Activated CD4-positive, alpha-beta T cell treated with anti-CD3 and anti-CD28 coated beads, Interleukin-2, amount 10 ng/mL, durations not matched to agents 24 days and 14 days (primary cell): ENCODE measurements at places on chromosomes 3 and 15. TPM values are rescaled to one million over a fixed set of nuclear protein-coding genes. Genes with fewer than 3 reads are reported as not detected.

- H3K27me3 ChIP-seq, result peaks cover 50% of the 10 kb centered on the region
- H3K27ac ChIP-seq, result no peak overlapping the region
- DNase-seq, result peak; percentile 4
- no peaks in the 10 kb centered on the region for H3K4me1 ChIP-seq
These were observed 19.2 kb downstream of the SOX2 start for GRCh38 chr3:181730934-181731333.

- no peak overlapping the region for H3K27ac ChIP-seq
- no peaks in the 10 kb centered on the region for H3K36me3 ChIP-seq
- no peak overlapping the region for H3K4me3 ChIP-seq
These were observed 25.8 kb downstream of the LRRK1 start for GRCh38 chr15:100944986-100945385.

DNA sequence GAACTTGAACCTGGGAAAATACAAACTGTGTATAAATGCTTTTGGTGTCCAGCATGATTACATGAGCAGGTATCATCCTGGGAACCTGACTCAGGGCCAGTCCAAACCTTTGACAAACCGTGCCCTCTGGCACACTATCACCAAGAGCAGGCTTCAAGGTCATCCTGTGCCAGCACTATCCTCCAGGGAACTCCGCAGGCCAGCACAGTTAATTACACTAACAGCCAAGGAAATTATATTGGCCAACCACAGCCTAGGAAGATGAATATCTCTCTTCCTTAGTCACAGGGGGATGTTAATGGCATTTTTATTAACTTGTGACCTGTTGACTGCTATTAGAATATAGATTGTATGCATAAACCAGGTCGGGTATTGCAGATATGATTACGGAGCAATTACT, 262.0 kb downstream of the TUSC7 start:
- no peaks in the 10 kb centered on the region for H3K36me3 ChIP-seq
- no peak overlapping the region for H3K27ac ChIP-seq
- no peaks in the 10 kb centered on the region for H3K4me1 ChIP-seq
- no peak for DNase-seq
- no peaks in the 10 kb centered on the region for H3K27me3 ChIP-seq

GRCh38 chr15:80660119-80660518, 35.0 kb upstream of the ABHD17C start:
- H3K4me3 ChIP-seq, result no peak overlapping the region
- peaks cover 12% of the 10 kb centered on the region for H3K27me3 ChIP-seq
- H3K27ac ChIP-seq, result no peak overlapping the region
- no peaks in the 10 kb centered on the region for H3K4me1 ChIP-seq
- DNase-seq, result no peak

DNA sequence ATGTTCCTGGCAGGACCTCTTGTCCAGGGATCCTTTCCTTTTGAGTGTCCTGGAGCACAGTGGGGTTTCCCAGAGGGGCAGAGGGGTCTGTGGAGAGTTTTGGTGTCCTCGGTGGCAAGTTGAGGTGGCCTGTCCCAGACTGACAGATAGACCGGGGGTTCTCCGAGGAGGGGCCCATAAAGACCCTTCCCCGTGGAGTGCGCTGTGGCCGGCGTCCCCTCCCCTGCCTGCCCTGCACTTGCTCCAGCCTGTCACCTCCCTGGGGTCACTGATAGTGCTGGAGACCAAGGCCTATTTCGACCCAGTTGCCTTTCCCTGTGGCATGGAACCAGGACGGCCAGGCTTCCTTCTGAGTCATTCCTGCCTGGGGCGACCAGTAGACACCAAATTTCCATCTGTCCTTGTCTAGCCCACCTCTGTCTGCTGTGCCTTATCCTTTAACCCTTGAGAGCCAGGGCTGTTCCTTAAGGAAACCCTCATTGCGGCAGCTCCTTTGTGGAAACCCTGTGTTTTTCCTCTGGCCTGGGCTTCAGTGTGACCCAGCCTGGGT, 2.9 kb downstream of the MUC4 start:
- DNase-seq, result no peak
- H3K27me3 ChIP-seq, result no peaks in the 10 kb centered on the region
- no peak overlapping the region for H3K4me3 ChIP-seq
- H3K36me3 ChIP-seq, result peaks cover 14% of the 10 kb centered on the region
- H3K27ac ChIP-seq, result no peak overlapping the region

GRCh38 chr3:38015485-38015884, 14.0 kb downstream of the PLCD1 start:
- no peaks in the 10 kb centered on the region for H3K27me3 ChIP-seq
- no peak overlapping the region for H3K4me3 ChIP-seq
- H3K36me3 ChIP-seq, result peaks cover 29% of the 10 kb centered on the region
- no peaks in the 10 kb centered on the region for H3K4me1 ChIP-seq

GRCh38 chr15:78327466-78327865, 12.7 kb upstream of the CRABP1 start:
- no peaks in the 10 kb centered on the region for H3K4me1 ChIP-seq
- no peak for DNase-seq
- no peaks in the 10 kb centered on the region for H3K36me3 ChIP-seq
- H3K27ac ChIP-seq, result no peak overlapping the region
- H3K4me3 ChIP-seq, result no peak overlapping the region

DNA sequence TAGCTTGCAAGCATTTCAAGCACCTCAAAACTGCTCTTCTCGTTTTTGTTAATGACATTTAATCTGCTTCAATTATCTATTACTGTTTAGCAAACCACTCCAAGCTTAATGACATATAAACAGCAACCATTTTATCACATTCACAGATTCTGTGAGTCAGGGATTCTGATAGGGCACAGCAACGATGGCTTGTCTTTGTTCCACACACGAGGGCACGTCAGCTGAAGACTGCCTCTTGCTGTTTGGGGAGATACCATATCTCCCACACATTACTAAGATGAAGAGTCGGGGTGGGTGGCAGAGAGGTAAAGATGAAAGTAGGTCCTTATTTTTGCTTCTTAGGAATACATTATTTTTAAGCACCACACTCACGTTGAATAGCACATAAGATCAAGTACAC, 19.3 kb downstream of the CPOX start:
- no peaks in the 10 kb centered on the region for H3K27me3 ChIP-seq
- peak; percentile 55 for DNase-seq
- peak overlapping the region; percentile 23 for H3K4me3 ChIP-seq
- H3K27ac ChIP-seq, result peak overlapping the region; percentile 68
- H3K36me3 ChIP-seq, result peaks cover 40% of the 10 kb centered on the region
- H3K4me1 ChIP-seq, result peaks cover 44% of the 10 kb centered on the region

The SLC9C1 gene
- total RNA-seq, result not detected in 2 replicates

The CLDN16 gene
- not detected in 2 replicates for total RNA-seq
